Left renal pelvis (tissue), 4 donors: ENCODE measurements at places on chromosomes 5 and 9. TPM values are rescaled to one million over a fixed set of nuclear protein-coding genes. Genes with fewer than 3 reads are reported as not detected.

Gene PCDHA6
- 0.43 TPM for polyA plus RNA-seq

Gene ARHGEF37
- 6.0 TPM for polyA plus RNA-seq

Gene WNT8A
- 0.29 TPM for polyA plus RNA-seq

Gene VCP
- polyA plus RNA-seq, result 256 TPM

Gene LRSAM1
- polyA plus RNA-seq, result 14.2 TPM

Gene SLC28A3
- 0.14 TPM for polyA plus RNA-seq

DNA sequence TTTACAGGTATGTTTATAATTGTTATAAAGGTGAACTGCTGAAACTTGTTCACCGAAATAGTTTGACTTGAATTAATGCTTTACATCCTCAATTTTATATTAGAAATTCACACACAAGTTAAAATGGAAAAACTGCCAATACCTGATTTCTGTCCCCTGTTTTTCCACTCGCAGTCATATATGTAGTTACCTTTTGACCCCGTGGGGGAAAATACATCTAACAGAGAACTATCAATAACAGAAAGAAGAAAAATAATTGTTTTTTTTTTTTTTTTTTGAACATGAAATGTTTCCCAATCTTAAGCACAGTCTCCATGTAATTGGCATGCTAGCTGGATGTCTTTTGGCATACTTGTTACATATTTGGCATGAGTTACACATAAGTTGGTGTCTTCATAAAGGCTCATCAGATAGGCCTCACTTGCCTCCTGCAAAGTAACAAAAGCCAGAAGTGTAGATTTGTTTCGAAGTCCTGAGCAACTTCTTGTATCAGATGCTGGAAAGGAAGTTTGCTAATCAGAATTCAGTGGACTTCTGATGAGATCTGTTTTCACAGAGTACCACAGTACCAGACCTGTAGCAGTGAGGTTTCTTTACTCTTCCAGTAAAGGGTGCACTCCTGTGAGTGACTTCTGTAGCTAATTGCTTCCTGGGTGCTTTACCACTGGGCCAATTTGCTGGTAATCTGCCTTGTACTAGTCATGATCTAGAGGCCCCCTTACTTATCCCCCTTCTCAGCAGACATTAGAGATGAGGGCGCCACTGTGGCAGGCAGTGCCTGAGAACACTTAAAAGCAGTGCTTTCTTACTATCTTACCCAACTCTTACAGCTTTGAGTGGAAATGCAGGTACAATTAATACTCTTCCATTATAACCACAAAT is 36.2 kb upstream of the CXXC5 start:
- no peak for DNase-seq

- no peak for DNase-seq
These were observed 498.4 kb upstream of the TUSC1 start for GRCh38 chr9:26176628-26177027.

DNA sequence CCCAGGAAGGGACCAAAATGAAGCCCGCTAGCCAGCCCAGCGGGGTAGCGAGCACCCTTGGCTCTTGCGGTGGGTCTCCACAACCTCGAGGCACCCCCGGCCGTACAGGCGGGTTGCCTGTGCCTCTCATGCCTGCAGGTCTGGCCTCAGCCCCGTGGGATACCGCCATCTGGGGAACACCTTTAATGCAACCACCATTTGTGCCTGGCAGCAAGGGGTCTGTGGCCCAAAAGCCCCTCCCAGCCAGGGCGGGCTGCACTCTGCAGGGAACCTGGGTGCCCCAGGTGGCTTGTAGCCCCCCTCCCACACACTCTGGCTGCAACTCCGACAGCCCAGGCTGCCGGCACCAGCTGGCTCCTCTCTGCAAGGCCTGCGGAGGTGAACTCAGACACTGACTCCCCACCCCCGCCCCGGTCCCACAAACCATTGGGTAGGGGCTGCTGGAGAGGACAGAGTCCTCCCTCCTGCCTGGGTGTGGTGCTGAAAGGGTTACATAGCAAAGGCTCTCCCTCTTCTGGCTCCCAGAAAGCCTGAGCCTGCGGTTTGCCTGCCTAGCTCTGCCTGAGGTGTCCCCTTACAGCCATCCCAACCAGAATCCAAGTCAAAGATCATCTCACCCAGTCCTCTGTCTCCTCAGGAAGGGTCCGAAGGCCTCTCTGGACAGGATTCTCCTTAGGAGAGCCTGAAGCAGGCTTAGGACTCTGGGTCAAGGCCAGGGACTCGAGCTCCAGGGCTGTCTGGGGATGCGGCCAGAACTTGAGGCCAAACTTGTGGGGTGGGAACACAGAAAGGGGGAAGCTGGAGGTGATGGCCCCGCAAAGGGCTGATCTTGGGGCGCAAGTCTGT is 109.4 kb downstream of the PSD2 start:
- no peak for DNase-seq

DNA sequence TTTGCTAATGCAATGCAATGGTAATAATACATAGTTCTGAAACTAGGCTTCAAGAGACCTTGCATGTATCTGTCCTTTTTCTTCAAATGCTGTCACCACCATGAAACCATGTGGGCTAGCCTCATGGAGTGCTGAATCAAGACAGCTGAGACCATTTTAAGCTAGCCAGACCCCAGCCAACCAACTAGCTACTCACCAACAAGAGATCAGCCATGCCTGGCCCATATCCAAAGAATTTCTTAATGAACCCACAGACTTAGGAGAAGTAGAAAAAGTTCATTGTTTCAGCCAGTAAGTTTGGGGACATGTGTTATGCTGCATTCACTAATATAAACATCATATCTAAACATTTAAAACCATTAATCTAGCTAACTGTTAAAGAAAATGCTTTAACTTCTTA is 139.8 kb upstream of the EDIL3 start:
- no peak for DNase-seq

GRCh38 chr5:132437604-132438266 is 52.8 kb downstream of the IRF1 start:
- DNase-seq, result peak; percentile 35

DNA sequence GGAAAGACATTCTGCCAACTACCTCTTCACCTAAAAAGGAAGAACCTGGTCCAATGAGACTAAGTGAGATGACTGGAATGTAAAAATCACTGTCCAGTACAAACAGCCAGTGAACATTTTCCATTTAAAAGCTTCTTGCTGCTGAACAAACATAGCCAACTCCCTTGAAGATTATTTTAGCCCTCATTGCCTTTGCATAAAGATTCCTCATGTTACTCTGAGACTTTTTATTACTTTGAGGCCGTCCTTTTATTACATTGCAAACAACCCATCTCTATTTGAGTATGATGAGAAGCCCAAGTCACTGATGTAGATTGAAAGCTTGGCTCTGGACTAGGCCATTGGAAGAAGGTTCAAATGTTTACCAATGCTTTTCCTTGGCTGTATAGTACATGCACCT is 649.8 kb downstream of the CETN3 start:
- DNase-seq, result no peak

DNA sequence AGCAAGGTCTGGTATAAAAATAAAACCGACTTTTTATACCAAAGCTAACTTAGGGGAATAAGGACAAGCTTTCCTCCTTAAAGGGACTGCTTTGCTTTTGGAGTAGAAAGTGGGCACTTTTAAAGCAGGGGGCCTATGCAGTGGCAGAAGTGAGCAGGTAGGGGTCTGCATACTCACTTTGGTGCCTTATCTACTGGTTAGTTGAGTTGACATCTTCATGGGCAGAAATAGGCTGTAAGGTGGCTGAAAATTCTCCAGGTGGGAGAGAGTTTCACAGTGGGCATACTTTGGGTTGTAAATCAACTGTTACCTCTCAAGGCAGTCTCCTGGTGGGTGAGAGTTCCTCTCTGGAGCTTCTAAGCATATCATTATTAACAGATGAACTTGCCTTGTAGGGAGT is 24.8 kb downstream of the OSMR start:
- no peak for DNase-seq

DNA sequence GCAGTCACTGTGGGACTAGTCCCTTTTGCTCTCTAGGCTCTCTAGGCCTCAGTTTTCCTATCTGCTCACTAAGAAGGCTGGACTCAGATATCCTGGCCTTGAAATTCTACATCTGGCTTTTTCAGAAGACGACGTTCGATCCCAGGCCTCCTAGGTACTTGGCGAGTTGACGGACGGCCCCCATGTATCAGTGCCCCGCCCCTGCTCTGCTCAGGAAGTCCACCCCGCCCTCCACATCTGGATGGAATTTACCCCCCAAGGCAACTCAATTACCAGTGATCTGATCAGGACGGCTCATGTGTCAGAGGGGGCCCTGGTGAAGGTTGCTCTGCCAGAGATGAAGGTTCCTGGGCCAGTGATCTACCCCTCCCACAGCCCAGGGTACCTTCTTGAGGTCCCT is 44.1 kb upstream of the SYNPO start:
- no peak for DNase-seq

DNA sequence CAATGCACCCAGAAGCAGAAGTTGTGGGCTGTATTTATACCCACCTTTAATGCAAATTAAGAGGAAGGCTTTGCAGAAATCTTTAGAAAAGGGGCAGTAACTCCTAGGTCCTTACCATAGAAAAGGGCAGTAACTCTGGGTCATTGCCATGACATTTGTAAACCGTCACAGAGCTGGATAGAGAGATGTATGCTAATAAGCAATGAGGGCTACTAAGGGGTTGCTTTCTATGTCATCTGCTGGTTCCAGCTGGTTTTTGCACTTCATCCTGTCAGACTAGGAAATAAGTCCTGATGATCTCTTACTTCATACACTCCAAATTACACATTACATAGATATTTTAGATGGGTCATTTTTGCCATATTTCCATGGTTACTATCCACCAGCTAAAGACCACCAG is 299.1 kb upstream of the TYRP1 start:
- no peak for DNase-seq

- DNase-seq, result no peak
These were observed 15.4 kb upstream of the SUSD3 start for GRCh38 chr9:93043122-93043521.

- no peak for DNase-seq
These were observed 33.9 kb downstream of the PSD2 start for GRCh38 chr5:139829471-139829870.

GRCh38 chr9:93677048-93677571 is 100.7 kb downstream of the PHF2 start:
- no peak for DNase-seq

DNA sequence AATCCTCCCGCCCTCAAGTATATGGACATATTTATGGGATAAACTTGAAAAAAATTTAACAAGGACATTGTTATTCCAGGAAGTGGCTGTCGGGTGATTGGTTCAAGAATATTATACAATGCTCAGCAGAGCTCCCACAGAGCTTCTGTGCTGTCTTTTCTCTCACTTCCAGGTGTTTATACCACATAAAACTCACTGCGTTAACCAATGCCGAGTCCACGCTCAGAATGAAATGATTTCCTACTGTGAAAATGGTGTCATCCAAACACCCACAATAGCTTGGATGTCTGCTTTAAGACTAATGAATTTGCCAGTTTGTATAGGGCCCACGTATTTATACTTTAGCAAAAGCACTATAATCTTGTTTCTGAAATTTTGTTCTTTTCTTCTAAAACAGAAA is 368.2 kb downstream of the NDUFS4 start:
- DNase-seq, result no peak

GRCh38 chr5:58775701-58776262 is 192.9 kb downstream of the RAB3C start:
- DNase-seq, result no peak
